CD14-positive monocyte (primary cell): ENCODE measurements at places on chromosomes 4 and X.

DNA sequence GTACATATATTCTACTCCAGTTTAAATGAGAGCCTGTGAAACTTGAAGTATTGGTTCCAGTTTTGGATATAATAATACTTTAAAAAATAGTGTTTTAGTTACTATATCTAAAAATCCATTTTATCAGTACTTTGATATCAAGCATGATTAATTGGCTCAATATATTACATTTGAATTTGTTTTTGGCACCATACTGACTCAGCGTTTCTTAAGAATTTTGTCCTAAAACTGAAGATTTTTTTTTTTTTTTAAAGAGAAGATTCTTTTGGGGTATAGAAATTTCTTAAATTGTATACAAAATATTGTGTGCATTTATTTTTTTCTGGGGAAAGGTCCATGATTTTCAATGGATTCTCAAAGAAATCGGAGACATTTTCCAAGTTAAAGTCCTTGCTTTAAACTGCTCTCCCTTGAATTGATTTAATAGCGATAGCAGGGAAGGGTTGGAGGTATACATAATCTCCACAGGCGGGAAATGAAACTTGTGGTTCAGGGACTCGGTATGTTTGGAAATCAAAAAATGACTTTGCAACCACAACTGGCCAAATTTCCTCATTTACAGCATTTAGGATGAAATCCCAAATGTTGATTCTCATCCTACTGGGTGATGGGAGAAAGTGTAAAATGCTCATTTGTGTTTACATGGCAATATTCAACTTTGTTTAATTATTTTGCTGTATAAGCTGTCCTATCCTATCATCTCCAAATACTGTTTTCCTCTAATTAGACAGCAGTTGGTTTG is 62.3 kb downstream of the TMA16 start:
- peak; percentile 63 for DNase-seq

DNA sequence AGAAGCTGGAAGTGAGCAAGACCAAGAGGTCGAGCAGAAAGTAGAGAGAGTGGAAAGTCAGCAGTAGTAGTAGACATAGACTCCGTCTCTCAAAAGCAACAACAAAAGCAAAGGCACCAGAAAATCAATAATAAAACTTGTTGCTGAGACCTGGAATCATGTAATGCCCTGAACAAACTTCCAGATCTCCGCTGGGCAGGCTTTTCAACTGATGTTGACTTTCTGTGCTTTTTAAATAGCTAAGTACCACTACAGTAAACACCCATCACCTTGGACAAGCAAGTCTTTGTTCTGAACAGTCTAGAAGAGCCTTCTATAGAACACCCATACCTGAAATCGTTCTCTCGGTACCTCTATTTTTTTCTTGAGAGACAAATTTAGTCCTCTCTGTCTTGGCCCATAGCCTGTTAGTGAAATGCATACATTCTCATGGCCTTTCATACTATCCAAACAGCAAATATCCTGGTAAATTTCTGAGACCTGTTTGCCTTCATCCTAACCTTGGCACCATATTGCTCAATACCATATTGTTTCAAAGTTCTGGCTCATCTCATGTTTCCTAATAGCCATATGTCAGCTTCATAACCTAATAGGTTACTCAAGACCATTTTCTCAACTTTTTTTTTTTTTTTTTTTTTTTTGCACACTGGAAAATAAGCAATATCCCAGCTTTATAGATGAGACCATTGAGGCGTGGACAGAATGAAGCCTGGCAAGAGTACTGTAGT is 200.6 kb upstream of the RBPJ start:
- no peak for DNase-seq

GRCh38 chr4:5014007-5014682 is 5.1 kb downstream of the CYTL1 start:
- no peak for DNase-seq

- no peak for DNase-seq
These were observed 51.9 kb downstream of the CC2D2A start for GRCh38 chr4:15521442-15522039.

GRCh38 chr4:138181287-138181686 is 60.9 kb downstream of the SLC7A11 start:
- no peak for DNase-seq

GRCh38 chrX:13854003-13854402 is 37.1 kb upstream of the GPM6B start:
- no peak for DNase-seq

GRCh38 chrX:67004451-67004850 is 365.6 kb upstream of the EDA2R start:
- no peak for DNase-seq

- DNase-seq = no peak
These were observed 26.2 kb upstream of the ZBTB33 start for GRCh38 chrX:120224388-120224787.

- no peak for DNase-seq
These were observed 88.4 kb upstream of the SLC34A2 start for GRCh38 chr4:25567253-25567652.

- DNase-seq = no peak
These were observed 16.4 kb downstream of the MMAA start for GRCh38 chr4:145635630-145636029.

DNA sequence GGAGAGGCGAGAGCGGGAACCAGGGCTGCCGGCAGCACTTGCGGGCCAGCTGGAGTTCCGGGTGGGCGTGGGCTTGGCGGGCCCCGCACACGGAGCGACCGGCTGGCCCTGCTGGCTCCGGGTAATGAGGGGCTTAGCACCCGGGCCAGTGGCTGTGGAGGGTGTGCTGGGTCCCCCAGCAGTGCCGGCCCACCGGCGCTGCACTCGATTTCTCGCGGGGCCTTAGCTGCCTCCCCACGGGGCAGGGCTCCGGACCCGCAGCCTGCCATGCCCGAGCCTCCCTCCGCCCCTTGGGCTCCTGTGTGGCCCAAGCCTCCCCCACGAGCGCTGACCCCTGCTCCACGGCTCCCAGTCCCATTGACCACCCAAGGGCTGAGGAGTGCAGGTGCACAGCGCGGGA is 25.2 kb upstream of the KIT start:
- DNase-seq = no peak

DNA sequence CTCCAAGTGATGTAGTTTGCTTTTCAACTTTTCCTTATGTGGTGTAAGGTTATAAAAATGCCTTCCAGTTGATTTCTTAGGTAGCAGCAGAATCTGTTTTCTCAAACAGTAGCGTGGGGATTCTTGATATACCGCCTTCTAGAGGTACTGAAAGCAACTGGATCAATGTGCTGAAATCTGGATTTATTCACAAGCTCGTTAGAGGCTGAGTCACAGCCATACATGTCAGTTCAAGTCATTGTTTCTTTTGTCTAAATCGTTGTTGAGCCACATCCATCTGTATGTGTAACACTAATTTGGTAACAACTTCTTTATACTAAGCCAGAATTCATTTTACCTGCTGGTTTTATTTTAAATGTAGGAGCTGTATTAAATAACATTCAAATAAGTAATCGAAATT is 200.0 kb upstream of the MAD2L1 start:
- no peak for DNase-seq

DNA sequence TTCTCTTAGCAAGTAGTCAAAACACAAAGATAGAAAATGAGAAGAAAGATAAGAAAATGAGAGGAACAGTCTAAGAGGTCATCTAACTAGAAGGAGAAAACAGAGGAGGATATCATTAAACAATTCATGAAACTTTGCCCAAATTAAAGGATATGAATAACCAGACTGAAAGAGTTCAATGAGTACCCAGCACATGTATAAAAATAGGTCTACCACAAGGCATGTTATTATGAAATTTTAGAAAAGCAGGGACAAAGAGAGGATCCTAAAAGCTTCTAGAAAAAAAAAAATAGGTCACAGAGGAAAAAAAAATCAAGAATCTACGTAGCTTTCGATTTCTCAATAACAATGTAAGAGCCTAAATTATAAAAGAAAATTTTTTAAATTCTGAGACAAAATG is 118.5 kb downstream of the WDFY3 start:
- DNase-seq = no peak

- no peak for DNase-seq
These were observed 159.2 kb upstream of the SLC7A11 start for GRCh38 chr4:138401334-138401733.

DNA sequence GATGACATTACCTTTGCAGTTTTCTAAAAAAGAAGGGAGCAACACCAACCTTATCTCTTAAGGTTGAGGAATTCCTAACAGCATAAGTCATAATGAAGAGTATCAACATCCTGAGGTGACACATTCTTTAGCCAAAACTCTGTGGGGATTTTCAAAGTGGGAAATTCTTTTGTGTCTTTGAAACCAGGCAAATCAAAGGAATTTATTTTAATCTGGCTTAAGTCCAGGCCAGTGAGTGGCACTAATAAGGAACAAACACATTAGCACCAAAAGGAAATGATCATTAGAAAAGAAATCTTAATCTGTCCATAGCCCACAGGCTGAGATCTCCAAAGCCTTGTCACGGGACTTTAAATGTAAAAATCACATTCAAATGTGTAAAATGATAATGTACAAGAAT is 110.1 kb downstream of the LARP7 start:
- DNase-seq = no peak

DNA sequence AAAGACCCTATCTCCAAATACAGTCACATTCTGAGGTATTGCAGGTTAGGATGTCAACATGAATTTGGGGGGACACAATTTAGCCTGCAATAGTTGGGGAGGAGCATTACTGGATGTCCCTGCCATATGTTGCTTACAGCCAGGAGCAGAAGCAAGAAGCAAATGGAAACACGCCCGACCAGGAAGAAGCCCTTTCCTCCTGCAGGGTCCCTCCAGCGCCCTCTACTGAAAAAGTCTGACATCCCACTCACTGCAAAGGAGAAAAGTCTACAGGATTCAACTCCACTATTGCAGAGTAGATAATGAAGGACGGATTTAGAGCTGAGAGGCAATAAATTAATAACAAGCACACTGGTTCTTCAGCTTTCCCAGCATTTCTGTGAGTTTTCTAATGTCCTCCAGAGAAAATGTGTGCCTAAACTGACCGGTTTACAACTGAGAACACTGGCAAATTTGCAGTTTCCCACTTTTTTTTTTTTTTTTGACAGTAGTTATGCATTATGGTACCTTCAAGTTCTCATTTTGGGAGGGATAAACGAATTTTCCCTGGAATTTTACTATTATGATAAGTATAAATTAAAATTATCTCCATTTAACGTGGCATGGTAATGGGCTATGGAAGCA is 31.7 kb downstream of the COQ2 start:
- peak; percentile 67 for DNase-seq

GRCh38 chr4:137370679-137371078 is 161.6 kb downstream of the PCDH18 start:
- DNase-seq = no peak

- DNase-seq = no peak
These were observed 1.7 kb downstream of the NUDT10 start for GRCh38 chrX:51334276-51334675.

GRCh38 chrX:124605511-124605910 is 259.1 kb downstream of the SH2D1A start:
- no peak for DNase-seq

- no peak for DNase-seq
These were observed 307.9 kb downstream of the C4orf33 start for GRCh38 chr4:129403848-129404247.

GRCh38 chr4:143186212-143186611 is 1.5 kb downstream of the USP38 start:
- DNase-seq = peak; percentile 60

- peak; percentile 6 for DNase-seq
These were observed 134.3 kb downstream of the AMELX start for GRCh38 chrX:11427453-11428071.

DNA sequence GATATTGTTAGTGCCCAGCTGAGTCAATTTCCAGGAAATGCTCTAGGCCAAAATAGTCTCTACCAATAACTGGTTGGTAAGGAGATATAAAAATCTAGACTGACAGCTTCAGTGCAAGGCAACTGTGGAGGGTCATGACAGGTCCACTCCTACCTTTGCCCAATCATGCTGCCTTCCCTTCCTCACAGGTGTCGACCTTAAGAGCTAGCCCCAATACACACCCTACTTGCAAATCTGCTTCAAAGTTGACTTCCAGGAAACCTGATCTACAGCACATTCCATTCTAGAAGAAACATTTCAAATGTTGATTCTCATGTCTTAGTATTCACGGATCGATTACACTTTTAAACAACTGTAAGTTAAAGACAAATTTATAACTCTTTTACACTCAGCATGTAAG is 1455.5 kb downstream of the TECRL start:
- DNase-seq = no peak

DNA sequence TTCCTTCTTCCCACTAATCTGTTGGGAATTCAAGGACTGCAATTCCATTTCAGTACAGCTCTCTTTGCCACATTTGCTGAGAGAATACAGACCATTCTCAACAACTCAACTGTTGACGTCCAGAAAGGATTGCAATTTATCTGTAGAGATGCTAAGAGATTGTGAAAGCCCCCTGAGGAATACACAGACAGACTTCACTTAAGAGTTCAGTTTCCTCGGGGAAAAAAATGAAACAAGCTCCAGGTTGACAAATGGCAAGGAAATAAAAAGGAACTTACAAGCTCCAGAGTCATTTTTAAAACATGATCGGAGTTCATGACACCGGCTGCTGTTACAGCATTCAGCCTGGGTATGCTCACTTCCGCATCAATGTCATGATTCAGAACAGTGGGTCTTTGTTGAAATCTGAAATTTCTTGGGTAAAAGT is 13.8 kb downstream of the TLR10 start:
- DNase-seq = peak; percentile 85

GRCh38 chr4:56475917-56476316 is 8.5 kb downstream of the SRP72 start:
- no peak for DNase-seq

DNA sequence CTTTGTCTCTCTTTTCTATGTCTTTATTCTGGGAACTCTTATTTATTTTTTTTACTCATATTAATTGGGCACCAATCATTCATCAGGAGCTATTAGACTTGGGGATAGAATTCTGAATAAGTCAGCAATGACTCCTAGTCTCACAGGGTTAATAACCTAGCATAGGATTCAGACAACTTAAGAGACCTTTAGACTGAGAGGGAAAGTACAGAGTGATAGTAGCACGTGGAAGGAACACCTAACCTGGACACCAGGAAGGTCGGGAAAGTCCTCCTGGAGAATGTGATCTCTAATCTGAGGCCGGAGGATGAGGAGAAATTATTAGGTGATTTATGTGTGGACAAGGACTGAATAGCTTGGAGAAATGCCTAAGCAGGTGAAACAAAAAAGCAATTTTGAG is 3.9 kb upstream of the SYNPO2 start:
- no peak for DNase-seq

- DNase-seq = no peak
These were observed 412.2 kb downstream of the PPP3CA start for GRCh38 chr4:100935090-100935489.

DNA sequence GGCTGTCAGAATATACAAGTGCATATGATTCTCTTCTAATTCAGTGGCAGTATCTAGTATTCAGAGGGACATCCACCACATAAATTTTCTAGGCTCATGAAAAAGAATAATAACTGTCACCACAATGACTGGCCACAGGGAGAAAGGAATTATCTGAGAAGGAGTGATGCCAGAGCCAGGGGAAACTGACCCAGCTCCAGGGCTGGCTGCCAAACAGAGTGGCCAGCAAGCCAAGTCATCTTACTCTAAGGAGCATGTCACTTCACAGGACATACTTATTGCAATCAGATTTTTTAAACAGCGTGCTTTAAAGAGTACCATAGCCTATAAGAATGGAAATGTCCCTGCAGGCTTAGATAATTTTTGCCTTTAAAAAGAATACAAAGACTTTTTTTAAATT is 5.8 kb upstream of the SEPTIN11 start:
- DNase-seq = no peak
